ENCODE measurements at places on chromosomes 16 and 17.

DNA sequence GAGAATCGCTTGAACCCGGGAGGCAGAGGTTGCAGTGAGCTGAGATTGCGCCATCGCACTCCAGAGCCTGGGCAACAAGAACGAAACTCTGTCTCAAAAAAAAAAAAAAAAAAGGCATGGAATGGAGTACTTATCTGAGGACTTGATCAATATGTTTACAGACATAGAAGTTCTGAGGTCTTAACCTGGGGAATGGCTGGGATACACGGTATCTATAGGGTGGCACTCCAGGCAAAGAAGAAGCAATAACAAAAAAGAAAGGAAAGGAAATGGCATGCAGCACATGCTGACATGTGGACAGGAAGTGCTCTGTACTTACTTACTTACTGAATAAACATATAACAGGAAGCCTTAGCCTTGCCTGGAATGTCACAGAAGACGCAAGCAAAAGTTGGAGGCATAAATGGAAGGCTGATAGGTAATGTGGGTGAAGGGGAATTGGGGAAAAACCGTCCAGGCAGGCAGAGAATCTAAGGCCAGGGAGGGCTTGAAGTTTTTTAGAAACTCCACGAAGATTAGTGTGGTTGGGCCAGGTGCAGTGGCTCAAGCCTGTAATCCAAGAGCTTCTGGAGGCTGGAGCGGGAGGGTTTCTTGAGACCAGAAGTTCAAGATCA, 10.1 kb upstream of the SPOP start:
- no peak for DNase-seq

DNA sequence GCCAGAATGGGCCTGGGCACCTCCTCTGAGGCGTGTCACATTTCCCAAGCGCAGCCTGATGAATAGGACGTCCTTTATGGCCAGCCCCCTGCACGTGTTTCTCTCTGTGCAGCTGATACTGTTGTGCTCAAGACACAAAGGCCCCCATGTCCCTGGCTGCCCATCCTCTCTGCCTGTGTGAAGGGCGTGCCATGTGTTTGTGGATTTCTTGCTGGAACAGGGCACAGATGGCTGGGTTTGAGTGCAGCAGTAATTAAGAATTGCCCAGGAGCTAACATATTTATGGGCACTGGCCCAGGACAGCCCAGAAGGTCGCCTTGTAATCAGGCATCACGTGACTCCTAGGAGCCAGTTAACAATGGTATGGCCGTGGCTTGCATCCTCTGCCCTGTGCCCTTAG, 181.1 kb downstream of the CCDC182 start:
- no peak for DNase-seq

- no peak for DNase-seq
Measured at GRCh38 chr17:170130-170670, 11.2 kb downstream of the DOC2B start.

DNA sequence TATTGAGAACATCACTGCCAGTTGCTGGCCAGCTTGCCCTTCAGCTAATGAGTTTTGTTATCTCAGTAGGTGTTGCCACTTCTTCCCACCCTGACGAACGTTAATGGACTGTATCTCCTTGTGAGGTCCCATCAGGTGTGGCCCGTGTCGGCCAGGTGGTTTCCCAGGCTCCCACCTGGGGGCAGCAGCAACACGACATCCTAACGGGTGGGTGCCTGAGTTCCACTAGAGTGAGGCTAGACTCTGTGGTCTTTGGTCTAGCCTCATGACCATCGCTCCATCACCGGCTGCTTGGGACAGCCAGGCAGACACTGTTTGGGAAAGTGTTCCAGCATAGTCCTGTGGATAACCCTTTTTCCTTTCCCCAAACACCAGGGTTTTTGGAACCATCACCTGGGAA, 45.6 kb upstream of the LCMT1 start:
- DNase-seq = no peak

- no peak for DNase-seq
Measured at GRCh38 chr17:18000030-18000408, 27.4 kb downstream of the DRC3 start.

DNA sequence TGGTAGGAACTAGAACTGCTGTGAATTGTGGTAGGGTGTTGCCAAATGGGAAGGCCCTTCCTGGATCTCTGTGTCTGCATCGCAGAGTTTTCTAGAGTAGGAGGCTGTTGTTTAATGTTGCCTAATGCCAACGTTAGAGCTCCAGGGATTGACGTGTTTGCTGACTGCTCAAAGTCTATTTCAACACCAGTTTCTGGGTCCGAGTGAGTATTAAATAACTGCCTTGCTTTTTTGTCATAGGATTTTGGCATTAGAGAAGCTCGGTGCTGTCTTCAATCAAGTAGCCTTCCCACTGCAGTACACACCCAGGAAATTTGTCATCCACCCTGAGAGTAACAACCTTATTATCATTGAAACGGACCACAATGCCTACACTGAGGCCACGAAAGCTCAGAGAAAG, 40.0 kb downstream of the SF3B3 start:
- DNase-seq = no peak

- DNase-seq = no peak
Measured at GRCh38 chr16:20880867-20881502, 19.2 kb downstream of the DCUN1D3 start.

GRCh38 chr17:64001763-64002529, 3.8 kb downstream of the PRR29 start:
- DNase-seq = peak; percentile 81
